Jurkat, Clone E6-1 (cell line): ENCODE measurements at places on chromosomes 11 and 22.

DNA sequence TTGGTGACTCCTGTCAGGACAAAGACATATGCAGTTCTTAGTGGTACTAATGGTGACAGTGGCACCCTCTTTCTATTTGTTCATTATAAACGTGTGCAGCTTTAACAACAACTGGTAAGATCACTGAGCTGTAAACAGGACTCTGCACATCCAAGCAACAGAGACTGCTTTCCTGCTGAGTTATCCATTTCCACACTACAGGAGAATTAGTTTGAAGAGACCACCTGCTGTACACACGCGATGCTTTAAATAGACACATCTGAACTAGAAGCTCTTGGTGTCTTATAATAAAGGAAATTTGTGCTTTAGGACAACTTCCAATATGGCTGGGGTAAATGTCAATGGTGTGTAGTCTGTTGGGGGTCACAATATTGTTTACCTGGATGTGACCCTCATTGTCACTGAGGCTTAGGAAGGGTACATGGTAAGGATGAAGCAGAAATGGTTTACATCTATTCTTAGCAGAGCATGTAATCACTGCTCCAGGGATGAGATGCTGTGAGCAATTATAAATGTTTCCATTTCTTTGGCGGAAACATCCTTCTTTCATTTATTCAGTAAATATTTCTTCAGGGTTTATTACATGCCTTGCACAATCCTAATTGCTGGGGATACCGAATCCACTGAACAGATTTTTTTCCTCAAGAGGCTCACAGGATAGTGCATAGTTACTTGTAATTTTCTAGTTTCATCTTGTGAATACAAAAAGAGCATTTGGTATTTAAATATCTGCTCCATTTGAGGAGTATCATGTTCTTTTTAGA, 354.0 kb upstream of the CCDC90B start:
- no peak for DNase-seq

DNA sequence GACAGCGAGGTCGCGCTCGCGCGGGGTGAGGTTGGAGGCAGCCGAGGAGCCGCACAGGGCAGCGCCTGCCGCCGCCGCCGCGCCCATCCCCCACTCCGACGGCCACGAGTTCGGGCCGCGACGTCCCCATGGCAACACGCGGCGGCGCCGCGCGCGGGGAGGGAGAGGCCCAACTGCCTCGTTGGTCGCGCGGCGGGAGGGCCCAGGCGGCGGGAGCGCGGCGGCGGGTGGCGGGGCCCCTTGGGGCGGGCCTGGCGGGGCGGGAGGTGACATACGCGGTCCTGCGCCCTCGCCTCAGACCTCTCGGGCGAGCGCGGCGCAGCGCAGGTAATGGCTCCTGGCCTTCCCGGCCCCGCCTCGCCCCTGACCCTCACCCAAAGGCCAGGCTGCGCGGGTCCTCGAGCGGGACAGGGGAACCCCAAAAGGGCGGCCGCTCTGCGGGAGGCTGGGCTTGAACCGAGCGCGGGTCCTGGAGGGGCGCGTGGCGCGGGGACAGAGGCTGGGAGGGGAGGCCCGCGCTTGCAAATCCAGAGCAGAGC, at the start of gene DEUP1:
Gene DEUP1, plus strand, starts transcription at position 297 of the 539 bp plus-strand sequence. CDS start 1,518 bp downstream, outside the sequence.
- no peak for DNase-seq

GRCh38 chr22:39496131-39496838, 5.8 kb upstream of the MIEF1 start:
- peak; percentile 52 for DNase-seq

DNA sequence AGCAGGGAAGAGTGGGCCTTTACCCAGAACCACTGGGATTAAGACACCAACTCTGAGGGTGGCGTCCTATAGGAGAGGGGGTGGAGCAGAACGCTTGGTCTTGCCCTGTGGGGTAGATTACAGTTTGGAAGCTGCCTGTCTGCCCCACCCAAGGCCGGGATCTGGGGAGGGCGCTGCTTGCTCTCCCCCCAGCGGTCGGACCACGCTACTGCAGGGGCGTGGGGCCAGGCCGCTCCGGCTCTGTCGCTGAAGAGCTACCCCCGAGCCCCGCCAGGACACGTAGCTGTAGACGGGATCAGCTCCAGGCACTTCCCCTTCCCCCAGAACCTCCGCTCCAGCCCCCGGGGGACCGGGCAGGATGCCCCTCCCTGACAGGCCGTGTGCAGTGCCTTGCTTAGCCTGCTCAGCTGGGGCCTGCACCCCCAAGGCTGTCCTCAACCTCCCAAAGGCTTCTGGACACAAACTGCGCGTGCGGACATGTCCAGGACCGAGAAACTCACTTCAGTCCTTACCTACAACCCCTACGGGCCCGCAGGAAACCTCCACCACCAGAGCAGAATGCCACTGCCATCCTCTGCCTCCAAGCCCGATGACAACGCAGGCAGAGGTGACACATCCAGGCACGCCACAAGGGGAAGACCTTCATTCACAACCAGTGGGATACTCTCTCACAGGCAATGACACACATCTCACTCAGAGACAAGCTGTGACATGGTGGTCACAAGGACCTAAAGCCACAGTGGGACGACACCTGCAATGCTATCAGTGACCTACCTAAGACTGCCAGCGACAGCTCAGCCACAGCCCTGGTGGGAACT, 3.6 kb downstream of the AHNAK start:
- DNase-seq, result peak; percentile 39

- DNase-seq, result no peak
Measured at GRCh38 chr11:79265756-79266322, 175.0 kb downstream of the TENM4 start.

GRCh38 chr11:36059660-36060059, 115.8 kb downstream of the LDLRAD3 start:
- no peak for DNase-seq

DNA sequence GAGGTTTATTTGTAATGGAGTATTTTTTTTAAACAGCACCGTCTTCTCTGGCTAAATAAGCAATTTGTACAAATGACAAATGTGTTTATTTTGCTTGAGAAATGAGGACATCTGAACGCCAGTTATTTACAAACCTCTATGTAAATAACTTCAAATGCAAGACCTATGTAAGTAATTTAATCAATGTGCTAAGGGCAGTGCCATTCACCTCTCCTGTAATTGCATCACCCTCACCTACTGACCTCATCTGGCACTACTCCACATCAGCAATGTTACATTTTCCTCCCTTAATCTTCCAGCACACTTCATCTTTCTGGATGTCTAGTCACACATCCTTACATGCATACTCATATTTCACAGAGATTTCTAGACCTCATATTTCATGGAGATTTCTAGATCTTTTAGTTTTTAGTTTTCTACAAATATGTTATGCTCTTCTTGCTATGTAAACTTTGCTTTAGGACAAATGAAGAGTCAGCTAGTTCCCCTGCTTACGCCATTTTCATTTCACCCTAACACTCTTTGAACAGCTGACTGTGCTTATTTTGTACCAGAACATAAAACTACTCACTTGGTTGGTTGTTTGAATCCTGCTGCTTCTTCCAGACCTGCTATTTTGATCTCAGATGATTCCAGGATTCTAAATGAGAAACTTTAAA, 238.6 kb downstream of the GRM5 start:
- no peak for DNase-seq

DNA sequence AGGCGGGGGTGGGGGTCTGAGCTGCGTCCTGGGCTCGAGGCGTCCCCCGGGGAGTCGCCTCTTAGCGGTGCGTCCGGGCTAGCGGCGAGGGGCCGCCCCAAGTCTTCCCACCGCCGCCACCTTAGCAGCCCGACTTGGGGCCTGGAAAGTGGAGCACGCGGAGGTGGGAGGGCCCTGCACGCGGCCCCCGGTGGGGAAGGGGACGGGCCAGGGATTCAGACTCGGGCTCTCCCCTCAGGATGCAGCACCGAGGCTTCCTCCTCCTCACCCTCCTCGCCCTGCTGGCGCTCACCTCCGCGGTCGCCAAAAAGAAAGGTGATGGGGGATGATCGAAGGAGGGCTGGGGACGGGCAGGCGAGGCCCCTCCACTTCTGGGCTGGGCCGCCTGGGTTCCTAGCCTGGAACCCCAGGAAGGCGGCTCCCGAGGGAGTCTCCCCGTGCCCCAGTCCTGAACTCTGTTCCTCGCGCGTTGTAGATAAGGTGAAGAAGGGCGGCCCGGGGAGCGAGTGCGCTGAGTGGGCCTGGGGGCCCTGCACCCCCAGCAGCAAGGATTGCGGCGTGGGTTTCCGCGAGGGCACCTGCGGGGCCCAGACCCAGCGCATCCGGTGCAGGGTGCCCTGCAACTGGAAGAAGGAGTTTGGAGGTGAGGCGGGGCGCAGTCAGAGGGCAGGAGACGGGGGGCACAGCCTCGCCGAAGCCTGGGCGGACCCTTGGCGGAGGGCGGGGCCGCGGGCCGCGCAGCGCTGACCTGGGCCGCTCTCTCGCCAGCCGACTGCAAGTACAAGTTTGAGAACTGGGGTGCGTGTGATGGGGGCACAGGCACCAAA, 563 bp downstream of the MDK start:
- DNase-seq, result no peak
